Activated T-helper 9 cell treated with anti-CD3 and anti-CD28 coated beads, Interleukin-2, amount 50 U/mL, for 16 hours (primary cell): ENCODE measurements at places on chromosomes 1 and 21.

- no peak for DNase-seq
Measured at GRCh38 chr1:101137144-101138126, 99.4 kb upstream of the S1PR1 start.

DNA sequence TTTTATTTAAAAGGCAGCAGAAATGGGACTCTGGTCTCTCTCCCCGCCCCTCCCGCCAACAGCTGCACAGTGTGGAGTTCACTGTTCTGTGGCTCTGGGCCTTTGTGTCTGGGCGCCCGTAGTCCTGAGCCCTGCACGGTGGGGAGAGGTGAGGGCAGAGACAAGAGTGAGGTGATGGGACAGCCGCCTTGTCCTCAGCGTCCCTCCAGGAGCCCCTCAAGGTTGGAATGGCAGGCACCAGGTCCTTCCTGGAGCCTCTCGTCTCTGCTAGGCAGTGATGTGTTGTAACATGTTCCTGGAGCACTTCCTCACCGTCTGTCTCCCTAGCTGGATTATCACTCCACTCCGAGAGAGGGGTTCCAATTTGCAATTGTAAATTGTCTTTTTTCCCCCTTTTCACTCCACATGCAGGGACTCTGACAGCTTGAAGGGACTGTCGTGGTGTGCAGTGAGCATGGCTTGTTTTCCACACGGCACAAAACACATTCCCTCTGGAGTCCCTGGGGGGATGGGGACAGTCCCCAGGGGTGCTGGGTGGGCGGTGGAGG is 44.6 kb upstream of the C1orf174 start:
- no peak for DNase-seq

DNA sequence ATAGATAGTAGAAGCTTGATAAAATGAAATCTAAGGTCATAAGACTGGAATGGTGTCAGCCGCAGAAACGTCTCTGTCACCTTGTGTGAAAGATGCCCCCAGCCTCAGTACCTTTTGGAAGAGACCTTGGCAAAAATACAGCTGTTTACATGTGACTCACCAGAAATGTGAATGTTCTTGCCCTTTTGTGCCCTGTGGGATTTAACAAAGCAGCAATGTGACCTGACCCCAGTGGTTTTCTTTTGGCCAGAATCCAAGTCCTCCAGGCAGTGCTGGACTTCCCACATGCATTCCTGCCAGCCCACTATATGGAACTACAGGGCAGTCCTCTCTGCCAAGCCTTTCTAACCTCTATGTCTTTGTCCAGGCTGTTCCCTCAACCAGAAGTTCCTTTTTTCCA is 27.2 kb upstream of the LRRC8C start:
- no peak for DNase-seq

DNA sequence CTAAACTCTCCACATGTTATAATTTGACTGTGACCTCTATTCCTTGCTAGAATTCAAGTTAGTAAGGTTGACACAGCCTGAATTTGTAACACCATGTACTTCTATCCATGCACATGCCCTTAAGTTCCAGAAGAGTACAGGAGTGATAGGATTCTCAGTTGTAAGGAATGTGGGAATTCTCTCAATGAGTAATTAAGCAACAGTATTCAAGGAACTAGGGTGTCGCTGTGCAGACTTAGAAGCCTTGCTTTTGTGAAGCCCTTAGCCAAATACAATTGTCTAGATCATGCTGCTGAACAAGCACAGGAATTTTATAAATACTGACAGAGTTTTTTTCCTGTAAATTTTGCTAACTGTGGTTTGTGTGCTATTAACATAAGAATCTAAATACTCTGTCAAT is 276.3 kb upstream of the PTBP2 start:
- no peak for DNase-seq

DNA sequence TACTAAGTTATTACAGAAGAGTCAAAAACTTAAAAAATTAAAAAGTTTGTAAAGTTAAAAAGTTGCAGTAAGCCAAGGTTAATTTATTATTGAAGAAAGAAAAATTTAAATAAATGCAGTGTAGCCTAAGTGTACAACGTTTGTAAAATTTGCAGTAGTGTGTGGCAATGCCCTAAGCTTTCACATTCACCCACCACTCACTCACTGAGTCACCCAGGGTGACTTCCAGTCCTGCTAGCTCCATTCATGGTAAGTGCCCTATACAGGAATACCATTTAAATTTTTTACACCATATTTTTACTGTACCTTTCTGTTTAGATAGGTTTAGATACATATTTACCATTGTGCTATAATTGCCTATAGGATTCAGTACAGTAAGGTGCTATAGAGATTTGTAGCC is 88.6 kb downstream of the CTH start:
- DNase-seq = no peak

DNA sequence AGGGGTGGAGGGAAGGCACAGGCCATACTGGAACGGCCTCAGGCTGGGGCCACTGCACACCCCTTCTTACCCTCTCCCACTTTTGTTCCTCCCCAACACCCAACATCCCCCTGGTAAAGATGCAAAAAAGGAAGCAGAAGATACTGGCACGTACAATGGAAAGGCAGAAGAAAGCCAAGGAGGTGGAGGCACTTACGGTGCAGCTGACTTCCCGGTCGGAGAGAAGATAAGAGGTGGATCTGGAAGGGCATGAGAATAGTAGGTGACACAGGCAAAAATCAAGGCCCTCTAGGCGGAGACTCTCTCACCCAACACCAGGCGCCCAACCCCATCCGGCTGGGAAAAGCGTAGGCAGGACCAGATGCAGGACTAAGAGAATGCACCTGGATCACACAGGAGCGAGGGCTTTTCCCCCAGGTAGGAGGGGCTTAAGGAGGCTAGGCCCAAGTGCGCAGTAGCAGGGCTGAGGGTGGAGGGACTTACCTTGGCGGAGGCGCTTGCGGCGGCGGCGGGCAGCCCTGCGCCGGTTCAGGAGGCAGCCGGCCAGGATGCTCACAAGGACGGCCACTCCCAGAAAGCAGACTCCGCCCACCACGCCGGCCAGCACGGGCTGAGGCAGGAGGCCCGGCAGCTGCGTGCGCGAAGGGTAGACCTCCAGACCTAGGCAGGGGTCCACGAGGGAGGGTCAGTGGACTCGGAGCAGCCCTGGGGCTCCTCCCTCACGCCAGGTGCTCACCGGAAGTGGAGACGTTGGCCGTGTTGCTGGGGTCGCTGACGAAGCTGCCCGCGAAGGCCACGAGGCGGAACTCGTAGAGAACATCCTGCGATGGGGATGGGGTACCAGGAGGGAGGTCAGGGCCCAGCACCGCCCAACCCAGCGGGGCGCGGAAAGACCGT is 4.1 kb upstream of the TAGLN2 start:
- DNase-seq = no peak

DNA sequence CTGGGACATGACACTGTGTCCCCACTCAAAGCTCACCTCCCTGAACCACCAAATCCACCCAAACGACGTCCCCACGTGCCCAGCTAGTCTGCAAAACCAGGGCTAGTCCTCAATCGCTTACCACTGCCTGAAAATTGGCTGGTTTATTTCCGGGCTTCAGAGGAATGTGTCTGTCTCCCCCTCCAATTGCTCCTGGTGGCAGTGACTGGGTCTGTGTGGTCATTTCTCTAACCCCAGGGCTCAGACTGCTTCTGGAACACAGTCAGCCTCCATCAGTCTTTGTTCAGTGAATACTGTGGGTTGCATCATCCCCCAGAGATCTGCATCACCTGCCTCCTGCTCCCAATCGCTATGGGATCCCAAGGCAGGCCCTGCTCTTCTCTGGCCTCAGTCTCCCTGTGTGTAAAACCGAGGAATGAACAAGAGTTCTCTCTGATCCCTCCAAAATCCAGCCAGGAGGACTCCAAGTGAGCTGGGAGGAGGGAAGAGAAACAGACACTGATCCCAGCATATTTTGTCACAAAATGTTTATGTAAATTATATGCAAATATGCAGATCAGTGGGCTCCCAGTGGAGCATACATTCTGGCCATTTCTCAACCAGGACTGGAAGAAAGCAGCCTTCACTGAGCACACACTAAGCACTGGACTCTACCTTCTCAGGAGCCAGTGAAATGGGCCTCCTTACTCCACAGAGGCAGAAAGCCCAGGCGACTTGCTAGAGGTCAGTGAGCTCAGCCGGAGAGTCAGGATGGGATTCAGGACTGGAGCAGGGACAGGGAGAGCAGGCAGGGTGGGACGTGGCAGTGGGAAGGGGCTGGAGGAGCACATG is 20.9 kb downstream of the SDC3 start:
- DNase-seq = no peak

DNA sequence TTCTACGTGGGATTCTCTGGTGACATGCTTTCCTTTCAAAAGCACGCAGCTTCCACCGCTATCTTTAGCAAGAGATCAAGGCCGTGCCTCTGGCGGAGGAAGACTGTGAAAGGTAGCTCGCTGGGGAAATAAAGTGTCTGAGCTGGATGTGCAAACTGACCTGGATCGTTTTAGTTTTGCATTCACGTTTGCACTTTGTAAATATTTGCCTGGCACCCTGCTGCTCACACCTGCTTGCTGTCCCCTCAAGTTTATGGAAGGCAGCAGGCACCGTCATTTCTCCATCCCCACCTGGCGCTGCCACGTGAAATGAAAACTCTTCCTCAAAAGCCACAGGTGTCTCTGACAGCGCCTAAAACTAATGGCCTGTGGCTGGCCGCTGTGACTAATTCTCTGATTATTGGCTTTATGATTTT is 44.0 kb upstream of the TARDBP start:
- DNase-seq = no peak

GRCh38 chr21:41977034-41977950 is 23.5 kb upstream of the C2CD2 start:
- no peak for DNase-seq

GRCh38 chr21:46159390-46159789 is 4.0 kb upstream of the FTCD start:
- DNase-seq = no peak
